ENCODE measurements at places on chromosomes 7 and 10.

DNA sequence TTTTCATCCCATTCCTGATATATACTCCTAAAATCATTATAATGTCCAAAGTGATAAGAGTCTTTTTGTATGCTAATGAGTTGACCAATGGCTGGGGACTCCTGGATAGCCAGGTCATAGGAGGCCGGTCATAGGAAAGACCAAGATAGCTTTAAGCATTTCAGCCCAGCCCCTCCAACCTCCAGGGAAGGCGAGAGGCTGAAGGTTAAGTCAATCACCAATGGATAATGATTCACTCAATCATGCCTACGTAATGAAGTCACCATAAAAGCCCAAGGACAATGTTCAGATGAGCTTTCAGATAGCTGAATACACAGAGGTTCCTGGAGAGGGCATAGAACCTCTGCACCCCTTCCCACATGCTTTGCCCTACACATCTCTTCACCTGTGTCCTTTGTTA, 75.7 kb downstream of the VWDE start:
- no peak for DNase-seq

DNA sequence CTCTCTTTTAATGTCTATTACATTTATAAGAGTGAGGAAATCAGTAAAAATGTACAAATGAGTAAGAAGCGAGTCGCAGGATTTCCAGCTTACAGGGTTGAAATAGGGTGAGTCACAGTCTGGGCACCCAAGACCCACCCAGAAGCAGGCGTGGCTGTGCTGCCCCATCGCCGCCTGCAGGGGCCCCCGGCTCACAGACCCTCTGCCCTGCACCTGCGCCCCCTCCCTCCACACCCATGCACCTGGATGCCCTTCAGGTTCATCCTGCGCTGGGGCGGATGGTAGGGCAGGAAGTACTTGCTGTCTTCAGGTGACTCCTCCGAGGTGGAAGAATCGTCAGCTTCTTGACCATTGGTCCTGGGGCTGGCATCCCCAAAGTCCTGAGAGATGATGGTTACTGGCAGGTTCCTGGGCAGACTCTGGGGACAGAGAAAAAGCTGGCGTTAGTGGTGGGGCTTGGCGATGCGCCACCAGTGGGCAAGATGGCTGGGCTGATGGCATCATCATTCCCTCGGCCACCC, 90.2 kb upstream of the GNA12 start:
- peak; percentile 52 for DNase-seq

- DNase-seq = peak; percentile 87
Measured at GRCh38 chr10:71964743-71965515, 734 bp downstream of the CHST3 start.

DNA sequence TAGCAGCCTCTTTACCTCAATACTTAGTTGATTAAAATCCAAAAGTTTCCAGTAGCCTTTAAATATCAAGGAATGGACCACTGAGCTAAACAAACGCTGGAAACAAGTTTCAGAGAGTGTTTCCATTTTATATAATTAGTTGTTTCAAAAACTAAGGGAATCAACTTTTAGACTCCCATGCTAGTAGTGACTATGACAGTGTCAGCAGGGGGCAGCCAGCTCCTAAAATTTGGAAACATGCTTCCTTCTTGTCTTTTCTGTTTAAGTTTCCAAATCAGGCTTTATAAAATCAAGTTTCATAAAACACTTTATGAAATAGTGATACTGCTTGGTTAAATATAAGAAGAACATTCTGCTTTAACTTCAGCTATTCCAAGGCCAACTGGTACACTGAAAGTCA, 138.2 kb upstream of the TMEM229A start:
- DNase-seq = no peak

GRCh38 chr7:27367179-27367932, 124.8 kb downstream of the EVX1 start:
- no peak for DNase-seq

GRCh38 chr10:3094609-3095036, 27.3 kb downstream of the PFKP start:
- DNase-seq = no peak

- peak; percentile 11 for DNase-seq
Measured at GRCh38 chr10:19620811-19621210, 195.4 kb upstream of the PLXDC2 start.

DNA sequence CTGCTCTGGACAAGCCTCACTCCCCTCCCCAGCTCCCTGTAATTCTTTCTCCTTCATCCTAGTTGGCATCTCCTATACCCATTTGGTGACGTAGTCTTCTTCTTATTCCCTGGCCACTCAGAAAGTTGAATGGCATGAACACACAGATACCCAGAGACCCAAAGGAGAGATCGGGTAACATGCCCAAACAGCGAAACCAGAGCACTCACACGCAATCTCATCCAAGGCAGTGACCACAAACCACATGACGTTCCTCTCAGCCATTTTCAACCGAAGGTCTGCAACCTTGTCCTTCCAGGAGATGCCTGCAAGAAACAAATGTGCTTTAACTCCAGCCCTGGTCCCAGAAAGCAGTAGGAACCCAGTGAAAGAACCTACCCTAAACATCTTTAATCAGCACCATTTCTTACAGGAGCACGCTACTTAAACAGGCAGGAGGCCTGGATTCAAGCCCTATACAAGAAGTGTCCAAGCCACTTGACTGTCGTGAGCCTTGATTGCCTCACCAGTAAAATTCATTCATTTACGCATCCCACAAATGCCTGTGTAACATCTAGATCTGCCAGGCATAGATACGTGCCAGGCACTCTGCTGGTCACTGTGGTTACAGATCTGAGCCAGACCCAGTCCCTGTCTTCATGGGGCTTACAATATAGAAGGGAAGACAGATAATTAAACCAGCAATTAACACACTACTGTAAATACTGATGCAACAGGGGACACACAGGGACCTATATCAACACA, 37.1 kb downstream of the XPNPEP1 start:
- DNase-seq = no peak

- no peak for DNase-seq
Measured at GRCh38 chr10:102595897-102596296, 48.4 kb upstream of the TRIM8 start.

GRCh38 chr10:1382711-1383110, 326.5 kb downstream of the WDR37 start:
- no peak for DNase-seq

DNA sequence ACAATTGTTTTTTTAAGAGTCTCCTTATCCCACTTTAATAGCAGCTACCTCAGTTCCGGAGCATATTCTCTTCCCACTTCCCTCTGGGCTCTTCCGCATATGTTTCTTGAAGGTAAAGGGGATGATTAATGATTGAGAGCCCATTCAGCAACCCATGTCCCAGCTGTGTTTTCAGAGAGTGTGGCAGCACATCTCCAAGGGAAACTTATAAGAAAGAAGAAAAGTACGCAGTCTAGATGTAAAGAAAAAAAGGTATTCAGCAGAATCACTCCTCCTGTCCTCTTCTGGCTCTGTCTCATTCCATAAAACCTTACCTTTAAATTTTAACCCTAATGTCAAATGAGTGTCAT, 9.7 kb upstream of the ANKRD7 start:
- no peak for DNase-seq

GRCh38 chr10:47310090-47310505, 10.1 kb downstream of the GDF10 start:
- DNase-seq = no peak

DNA sequence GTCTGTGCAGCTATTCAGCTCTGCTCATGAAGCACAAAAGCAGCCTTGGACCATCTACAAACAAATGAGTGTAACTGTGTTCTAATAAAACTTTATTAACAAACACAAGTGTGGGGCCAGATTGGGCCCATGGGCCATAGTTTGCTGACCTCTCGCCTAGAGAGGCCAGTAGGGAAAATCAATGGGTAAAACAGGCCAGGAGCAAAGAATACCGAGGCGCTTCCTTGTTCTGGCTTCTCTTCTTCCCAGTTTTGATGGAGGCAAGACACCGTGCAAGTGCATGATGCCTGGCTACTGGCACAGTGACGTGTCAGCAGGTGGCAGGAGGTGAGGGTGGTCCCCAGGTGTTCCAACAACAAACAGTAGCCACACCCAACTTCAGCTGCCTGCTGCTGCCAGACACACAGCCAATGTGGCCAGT, 94.3 kb upstream of the SDK1 start:
- DNase-seq = no peak

- DNase-seq = no peak
Measured at GRCh38 chr10:44662051-44662450, 249.1 kb upstream of the TMEM72 start.

DNA sequence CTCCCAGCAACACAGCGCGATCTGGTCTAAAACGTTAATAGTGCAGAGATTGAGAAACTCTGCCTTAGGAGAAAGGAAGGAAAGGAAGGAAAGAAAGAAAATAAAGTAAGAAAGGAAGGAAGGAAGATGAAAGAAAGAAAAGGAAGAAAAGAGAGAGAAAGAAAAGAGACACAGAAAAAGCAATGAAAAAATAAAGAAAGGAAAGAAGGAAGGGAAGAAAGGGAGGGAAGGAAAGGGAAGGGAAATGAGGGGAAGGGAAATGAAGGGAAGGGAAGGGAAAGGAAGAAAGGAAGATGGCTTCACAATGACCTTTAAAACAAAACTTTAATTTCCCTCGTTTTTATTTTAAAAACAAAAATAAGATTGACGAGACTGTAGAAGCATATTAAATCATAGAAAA, 173.1 kb downstream of the ITGA8 start:
- DNase-seq = no peak

- peak; percentile 4 for DNase-seq
Measured at GRCh38 chr7:147298611-147299043, 1182.0 kb downstream of the CNTNAP2 start.

GRCh38 chr10:3759397-3759796, 25.6 kb downstream of the KLF6 start:
- no peak for DNase-seq

DNA sequence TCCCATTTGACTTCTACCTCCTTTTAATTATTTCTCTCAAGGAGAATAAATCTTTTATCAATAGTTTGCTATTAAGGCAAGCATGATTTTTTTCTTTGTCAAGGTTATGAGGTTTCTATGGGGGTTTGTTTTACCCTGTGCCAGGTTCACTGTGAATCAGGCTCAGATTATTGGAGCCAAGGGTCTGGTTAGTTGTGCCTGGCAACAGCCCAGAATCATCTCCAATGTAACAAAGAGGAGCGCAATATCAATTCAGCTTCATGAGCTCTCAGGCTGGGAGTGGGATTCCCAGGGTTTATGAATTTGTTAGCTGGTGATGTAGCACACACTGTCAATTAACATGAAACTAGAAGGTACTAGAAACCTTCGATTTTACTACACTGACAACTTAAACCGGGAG, 73.2 kb downstream of the AASS start:
- no peak for DNase-seq

- DNase-seq = no peak
Measured at GRCh38 chr7:3722396-3722922, 421.4 kb downstream of the SDK1 start.

DNA sequence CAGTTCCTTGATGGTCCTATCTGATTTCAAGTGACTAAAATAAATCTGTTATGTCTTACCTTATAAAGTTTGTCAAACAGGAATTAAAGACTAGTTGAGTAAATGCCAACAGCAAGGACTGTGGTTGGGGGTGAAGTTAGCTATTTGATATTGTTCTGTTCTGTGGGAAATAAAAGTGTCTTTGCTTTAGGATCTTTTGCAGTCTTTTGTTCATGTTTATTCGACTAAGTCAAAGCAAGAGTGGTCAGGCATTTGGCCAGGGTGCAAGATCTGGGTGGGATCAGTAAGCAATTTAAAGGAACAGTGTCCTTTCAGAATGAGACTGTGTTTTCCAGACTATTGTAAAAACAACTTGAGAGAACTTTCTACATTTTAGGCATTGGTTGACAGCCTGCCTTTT, at the start of gene COL28A1:
COL28A1 (minus strand) TSS at position 183 of the 400 bp plus-strand sequence. CDS start 2,998 bp downstream, outside the sequence.
- DNase-seq = no peak

DNA sequence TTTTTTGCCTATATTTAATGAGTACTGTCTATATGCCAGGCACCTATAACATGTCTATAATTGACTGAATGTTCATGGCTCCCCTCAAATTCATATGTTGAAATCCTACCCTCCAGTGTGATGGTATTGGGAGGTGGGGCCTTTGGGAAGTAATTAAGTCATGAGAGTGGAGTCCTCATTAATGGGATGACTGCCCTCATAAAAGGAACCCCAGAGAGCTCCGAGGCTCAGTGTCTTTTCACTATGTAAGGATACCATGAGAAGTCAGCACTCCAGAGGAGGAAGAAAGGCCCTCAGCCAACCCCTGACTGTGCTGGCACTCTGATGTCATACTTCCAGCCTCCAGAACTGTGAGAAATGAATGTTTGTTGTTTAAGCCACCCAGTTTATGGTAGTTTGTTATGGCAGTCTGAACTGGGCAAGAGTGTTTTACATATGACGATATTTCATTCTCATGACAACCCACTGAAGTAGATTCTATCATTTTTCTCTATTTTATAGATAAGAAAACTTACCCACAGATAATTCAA, 61.1 kb upstream of the PCGF5 start:
- DNase-seq = no peak

- DNase-seq = no peak
Measured at GRCh38 chr7:159370-160270, 32.8 kb upstream of the FAM20C start.

GRCh38 chr7:26663874-26664273, 200.5 kb downstream of the SKAP2 start:
- no peak for DNase-seq

DNA sequence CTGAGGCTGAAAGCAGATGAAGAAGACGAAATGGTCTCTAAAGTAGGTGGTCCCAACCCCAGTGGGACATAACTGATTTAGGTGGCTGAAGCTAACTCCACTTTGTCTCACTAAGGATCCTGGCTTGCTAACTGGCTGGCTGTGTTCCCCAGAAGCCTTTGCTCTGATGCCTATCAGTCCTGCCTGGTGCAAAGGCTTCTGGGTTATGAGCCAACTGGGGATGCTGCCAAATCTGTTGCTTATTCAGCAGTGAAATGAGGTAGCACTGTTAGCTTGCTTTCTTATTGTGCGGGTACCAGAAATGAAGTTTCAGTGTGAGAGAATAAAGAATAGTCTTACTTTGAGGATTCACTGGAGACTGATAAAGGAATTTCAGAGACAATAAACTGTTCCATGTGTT, 18.1 kb downstream of the PRKG1 start:
- no peak for DNase-seq

DNA sequence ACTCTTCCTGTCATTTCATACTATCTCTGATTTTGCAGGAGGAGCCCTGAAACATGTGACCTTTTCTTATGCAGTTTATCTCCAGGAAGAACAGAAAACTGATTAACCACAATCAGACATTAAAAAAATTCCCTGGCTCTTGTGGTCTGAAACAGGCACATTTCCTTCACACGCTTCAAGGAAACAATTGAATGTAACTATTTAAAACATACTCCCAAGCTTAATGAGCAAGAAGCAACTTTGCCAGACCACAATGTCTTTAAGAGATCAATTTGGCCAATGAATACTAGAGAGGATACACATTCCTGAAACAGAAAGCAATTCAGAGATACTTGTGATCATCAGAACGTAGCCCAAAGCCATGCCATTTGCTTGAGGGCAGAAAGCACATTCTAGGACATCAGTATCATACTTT, 65.8 kb downstream of the PIP4K2A start:
- peak; percentile 61 for DNase-seq

GRCh38 chr7:142939226-142939910, at the start of gene LLCFC1:
LLCFC1 (plus strand) TSS chr7:142939484; CDS start chr7:142939622, 138 bp downstream.
- DNase-seq = no peak

- peak; percentile 2 for DNase-seq
Measured at GRCh38 chr7:79414910-79415309, 38.6 kb downstream of the MAGI2 start.

Measured in GM03348 (cell line).